ENCODE measurements at places on chromosomes 3 and 15.
A peak's percentile ranks its signal among the peaks of the same experiment; 100 is the strongest.

DNA sequence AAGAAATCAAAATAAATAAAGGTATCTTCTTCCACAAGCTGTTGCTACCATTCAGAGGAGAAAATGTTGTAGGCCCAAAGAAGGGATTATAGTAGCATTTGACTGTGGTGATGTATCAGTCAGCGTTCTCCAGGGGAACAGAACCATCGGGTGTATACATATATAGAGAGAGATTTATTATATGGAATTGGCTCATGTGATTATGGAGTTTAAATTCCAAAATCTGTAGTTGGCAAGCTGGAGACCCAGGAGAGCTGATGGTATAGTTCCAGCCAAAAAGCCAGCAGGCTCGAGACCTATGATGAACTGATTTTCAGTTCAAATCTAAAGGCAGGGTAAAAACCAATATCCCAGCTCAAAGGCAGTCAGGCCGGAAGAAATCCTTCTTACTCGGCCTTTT lies 7.4 kb upstream of the SPG21 start:
- DNase-seq, result no peak

GRCh38 chr15:58420579-58421043 lies 11.2 kb upstream of the LIPC start:
- no peak for DNase-seq

DNA sequence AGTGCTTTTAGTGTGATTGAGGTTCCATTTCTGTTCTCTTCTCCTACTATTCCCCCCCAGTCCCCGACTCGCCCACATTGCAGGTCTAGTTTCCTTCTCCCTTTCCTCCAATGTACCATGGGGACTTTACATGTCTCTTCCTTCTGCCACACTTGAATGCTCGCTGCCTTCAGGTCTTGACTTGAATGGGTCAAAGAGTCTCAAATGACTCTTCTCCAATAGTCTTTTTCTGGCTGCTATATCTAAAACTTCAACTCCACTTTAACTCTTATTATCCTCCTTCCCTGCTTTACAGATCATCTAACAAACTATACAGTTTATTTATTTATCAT lies 213.9 kb upstream of the SLC2A2 start:
- no peak for DNase-seq

GRCh38 chr3:142907996-142908395 lies 19.1 kb upstream of the PCOLCE2 start:
- DNase-seq, result no peak

GRCh38 chr3:36843065-36844051 lies 79.0 kb upstream of the DCLK3 start:
- peak; percentile 2 for DNase-seq

DNA sequence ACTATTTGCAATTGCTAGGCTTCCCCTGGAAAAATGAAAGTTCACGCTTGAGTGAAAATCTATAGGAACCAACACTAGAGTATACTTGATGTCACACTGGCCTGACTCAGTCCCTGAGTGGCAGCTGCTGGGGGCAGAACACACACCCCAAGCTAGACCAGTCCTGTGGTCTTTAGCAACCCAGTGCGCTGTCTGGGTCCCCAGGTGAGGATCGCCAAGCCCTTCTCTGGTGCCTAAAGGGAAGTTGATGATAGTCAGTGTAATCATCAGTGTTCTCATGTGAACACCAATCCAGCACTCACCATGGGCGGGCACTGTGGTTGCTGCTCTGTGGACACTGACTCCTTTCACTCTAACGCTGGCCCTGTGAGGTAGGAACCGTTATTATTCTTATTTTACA lies 11.2 kb downstream of the ALDH1A3 start:
- DNase-seq, result no peak

- no peak for DNase-seq
Measured at GRCh38 chr3:151460774-151461450, at the start of gene IGSF10. Gene IGSF10, minus strand, starts transcription at chr3:151461061. Its CDS starts 2,352 bp downstream, at chr3:151458709.

DNA sequence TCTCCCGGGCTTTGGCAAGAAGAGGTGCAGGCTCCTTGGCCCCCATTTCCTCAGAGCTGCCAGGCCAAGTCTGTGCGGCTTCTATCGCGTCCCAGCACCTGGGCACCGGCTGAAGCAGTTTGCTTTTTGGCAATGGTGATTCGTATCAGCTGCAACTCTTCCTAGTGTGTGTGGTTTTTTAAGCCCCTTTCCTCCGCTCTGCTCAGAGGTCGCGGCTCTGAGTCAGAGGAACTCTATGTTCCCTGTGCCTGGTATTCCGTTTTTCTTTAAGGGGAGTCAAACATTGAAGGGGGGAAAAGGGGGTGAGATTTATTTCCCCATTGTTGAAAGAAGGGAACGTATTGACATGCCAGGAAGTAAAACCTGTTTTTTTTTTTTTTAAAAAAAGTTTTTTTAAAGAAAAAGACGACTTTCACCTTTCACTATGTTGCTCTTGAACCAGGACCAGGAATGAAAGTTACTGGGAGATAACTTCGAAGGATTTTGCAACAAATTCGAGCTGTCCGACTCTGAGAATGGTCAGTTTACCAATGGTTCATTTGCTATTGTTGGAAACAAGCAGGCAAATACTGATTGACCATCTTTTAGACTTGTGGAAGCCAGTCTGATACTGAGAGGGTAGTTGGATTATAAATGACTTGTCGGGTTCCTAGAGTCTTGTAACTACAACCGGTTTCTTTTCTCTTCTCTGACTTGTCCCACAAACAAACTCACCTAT lies 1.1 kb downstream of the ARMC8 start:
- no peak for DNase-seq

GRCh38 chr3:171687581-171687980 lies 122.7 kb downstream of the PLD1 start:
- no peak for DNase-seq

DNA sequence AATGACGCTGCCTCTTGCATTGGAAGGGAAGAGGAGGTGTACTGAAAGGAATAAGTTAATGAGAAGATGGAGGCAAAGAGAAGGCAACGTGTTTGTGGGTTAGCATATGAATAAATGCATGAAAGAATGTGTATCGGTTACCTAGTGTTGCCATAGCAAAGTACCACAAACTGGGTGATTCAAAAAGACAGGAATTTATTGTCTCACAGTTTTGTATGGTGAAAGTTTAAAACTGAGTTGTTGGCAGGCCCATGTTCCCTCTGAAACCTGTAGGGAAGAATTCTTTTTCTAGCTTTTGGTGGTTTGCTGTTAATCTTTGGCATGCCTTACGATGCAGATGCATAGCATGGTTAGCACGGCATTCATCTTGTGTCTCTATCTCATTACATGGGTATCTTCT lies 729.9 kb downstream of the MECOM start:
- no peak for DNase-seq

DNA sequence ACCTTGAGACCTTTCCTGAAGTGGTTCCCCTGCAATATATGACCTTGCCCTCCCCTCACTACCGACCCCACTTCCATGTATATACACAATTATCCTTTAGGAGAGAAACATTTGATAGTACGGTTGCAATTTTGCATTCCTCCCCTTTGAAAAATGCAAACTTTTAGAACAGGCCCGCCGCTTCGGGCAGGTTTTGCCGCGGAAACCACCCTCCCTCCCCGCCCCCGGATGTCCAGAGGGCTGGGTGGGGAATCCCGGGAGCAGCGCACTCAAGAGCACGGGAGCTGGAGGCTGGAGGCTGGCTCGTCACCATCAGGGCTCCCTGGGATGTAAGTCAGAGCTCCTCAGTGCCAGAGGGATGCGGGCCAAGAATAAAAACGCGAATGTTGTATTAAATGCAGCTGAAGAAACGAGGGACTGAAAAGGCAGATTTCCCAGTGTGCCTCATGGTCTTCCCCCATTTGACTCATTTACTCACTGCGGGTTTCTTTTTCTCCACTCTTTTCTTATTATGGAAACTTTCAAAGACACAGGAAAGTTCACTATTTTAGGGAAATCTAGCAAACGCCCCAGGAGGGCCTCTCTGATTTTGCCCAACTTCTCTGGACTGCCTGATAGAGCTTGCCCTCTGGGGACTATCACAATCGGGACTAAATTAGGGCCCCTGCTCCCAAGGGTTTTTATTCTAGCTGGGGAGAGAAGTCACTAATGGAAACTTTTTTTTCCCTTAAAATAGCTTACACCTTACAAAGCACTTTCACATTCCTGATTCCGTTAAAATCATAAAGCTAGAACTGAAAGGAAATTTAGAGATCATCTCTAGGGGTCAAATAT lies 2.9 kb upstream of the USP3 start:
- no peak for DNase-seq

GRCh38 chr3:2283818-2284217 lies 185.2 kb downstream of the CNTN4 start:
- no peak for DNase-seq

DNA sequence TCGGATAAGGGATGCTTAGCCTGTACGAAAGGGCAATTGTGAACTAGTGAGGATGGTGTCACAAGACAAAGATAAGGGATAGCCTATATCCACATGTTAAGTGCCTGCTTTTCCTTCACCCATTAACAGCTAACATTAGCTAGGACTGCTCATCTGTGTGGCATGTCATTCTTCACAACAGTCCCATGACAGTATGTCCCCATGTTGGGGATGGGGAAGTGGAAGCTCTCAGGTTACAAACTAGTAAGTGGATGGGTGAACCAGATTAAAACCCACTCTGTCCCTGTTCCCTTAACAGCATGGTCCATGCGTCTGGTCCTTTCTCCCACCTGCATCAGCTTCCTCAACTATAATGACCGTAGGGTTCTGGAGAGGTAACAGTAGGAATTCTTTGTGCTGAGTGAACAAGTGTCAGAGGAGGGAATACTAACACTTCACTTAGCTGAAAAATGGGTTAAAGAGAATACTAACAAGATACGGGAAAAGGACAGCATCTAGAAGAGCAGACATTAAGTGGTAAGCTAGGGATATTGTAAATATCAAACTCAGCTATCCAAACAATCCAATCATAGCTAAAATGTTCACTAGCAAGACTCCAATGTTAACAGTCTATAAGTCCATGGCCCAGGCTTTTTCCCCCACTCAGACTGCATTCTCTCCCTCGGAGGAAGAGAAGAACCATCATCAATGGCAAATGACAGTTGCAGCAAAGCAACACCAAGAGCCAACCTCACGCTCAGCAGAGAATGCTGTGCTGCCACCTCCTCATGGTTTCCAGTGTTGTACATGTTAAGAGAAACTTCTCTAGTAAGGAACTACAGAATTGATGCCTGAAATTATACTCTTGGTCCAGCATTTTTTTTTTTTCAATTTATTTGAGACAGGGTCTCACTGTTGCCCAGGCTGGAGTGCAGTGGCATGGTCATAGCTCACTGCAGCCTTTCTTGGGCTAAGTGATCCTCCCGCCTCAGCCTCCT lies 5.0 kb downstream of the RPLP1 start:
- no peak for DNase-seq

DNA sequence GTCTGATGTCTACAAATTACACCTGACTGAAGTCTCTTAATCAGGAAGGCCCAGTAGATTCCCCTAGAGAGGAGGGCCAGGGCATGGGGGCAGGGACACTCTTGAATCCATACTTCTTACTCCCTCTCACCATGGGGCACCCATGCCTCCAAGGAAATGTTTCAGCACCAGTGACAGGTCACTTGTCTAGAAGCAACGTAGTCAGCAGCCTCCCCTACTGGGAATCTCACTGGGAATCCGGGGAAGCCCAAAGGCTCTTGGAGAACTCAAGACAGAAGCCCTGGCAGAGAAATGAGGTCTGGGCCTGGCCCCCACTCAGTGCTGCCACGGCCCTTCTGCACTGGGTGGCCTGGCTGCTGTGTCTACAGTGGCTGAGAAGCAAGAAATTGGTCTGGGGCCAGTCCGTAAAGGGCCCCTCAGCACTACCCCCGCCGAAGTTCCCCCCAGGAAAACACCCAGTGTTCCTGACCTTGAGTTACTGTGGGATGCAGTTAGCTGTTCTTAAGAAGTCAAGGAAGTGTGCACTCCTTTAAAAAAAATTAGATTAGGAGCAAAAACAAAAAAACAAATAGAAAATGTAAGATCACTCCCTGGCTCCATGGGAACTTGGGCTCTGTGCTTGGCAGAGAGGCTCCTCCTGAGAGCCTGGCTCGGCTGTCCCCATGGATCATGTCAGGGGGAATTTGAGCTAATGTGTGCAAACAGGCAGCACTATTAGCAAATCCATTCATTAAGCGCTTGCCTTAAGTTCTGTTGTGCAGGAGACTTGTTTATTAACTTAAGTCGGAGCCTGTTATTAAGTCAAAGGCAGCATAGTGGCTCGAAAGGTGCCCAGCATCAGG lies 5.4 kb upstream of the LINGO1 start:
- DNase-seq, result no peak

DNA sequence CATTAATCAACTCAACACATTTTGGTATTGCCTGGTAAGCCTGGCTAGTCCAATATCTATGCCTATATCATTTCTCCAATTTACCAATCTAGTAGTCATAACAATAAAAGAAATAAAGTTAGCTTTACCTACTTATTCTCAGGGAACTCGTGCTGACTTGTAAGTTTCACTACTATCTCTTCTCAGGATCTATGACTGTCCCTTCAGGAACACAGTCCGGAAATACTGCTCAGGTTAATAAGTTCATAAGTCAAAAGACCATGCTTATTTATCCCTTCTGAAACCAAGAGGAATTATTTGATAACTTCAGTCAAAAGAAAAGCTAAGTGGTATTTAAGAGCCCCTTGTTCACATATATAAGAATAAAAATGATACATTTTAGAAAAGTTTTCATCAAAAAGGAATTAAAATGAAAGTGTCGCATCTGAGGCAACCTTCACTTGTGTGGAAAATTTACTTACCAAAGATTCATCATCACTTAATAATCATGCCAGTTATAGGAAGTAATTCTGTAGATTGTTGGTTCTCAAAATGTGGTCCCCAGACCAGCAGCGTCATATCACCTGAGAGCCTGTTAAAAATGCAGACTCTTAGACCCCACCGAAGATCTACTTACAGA lies 15.5 kb upstream of the THRB start:
- DNase-seq, result no peak

DNA sequence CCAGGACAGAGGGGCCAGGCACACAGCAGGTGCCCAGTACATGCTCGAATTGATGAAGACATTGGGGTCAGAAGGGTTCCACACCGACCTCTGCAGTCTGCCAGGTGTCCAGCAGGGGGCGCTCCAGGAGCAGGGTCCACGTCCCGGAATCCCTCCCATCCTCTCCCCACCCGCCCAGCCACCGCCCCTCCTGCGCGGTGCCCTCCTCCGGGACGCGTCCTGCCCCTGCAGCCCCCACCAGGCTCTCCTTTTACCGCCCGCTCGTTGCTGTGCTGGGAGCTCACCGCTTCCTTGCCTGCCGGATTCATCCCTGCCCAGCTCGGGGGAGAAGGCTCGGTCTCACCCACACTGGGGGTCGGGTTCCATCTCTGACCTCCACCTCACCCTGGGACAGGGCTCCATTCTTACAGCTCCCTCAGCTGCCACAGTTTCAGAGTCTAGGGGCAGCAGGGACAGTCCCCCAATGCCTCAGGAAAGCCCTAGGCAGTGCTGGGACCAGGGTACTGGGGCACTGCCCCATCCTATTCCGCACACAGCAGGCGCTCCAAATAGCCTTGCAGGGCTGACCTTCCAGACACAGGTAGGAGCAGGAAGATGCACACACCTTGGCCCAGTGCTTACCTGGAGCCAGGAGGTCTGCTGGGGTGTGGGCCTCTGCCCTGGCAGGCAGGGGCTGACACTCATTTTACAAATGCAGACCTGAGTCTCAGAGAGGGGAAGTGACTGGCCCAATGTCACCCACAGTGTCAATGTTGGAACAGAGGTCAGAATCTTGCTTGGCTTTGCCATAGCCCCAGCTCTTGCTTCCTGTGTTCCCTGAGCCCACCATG lies 31.0 kb downstream of the GRIP2 start:
- no peak for DNase-seq

All from Panc1 (cell line).